ENCODE measurements at places on chromosomes 3 and 15.

GRCh38 chr15:52233405-52233804, 42.2 kb upstream of the GNB5 start:
- no peak for DNase-seq

GRCh38 chr3:14403619-14404155, 1.3 kb downstream of the SLC6A6 start:
- DNase-seq, result no peak

DNA sequence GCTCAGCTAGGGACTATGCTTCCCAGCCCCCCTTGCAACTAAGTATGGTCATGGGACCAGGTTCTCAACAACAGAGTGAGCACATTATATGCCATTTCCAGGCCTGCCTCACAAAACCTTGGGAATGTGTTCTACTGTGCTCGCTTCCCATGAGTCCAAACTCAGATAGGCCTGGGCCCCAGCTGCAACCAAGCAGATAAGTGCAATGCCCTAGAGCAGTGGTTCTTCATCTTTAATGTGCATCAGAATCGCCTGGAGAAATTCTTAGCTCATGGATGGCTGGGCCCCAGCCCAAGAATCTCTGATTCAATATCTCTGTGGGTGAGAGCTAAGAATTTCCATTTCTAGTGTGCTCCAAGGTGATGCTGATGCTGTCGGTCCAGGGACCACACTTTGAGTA, 27.5 kb upstream of the TBC1D21 start:
- no peak for DNase-seq

DNA sequence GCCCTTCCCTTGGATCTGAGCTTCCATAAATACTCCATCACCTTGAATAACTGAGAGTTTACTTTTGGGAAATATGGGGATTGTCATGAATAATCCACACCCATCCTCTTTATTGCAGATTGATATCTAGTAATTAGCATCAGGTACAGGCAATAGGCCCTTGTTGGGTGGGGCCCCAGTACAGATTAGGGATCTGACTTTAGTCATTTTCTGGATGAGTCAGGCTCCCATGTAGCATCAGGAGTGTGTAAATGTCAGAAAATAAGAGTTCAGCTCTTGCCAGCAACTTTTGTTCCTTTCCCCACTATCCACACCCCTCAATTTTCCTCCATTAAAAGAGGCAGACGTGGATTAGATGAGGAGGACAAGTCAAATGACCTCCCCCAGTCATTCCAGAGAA, 17.7 kb upstream of the SNRK start:
- DNase-seq, result no peak

DNA sequence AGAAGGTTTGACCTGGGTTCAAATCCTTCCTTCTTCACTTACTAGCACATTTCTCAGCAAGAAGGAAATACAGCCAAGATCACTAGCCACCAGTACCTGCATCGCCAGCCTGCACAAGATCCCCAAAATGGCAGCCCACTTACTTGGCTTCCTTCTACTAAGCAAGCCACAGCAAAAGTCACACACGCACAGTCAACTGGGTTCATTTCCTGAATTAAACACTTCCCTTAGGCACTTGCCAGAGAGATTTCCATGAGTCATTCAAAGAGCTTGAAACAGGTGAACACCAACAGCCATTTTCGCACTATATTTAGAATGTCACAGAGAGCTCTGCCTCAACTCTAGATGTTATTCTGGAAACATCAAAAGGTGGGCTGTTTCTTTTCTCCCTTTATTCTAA, 42.6 kb downstream of the MGLL start:
- DNase-seq, result no peak

GRCh38 chr15:78061963-78062427, 15.5 kb downstream of the TBC1D2B start:
- DNase-seq, result no peak

- no peak for DNase-seq
Observed at GRCh38 chr15:57692709-57693108, 13.8 kb upstream of the POLR2M start.

DNA sequence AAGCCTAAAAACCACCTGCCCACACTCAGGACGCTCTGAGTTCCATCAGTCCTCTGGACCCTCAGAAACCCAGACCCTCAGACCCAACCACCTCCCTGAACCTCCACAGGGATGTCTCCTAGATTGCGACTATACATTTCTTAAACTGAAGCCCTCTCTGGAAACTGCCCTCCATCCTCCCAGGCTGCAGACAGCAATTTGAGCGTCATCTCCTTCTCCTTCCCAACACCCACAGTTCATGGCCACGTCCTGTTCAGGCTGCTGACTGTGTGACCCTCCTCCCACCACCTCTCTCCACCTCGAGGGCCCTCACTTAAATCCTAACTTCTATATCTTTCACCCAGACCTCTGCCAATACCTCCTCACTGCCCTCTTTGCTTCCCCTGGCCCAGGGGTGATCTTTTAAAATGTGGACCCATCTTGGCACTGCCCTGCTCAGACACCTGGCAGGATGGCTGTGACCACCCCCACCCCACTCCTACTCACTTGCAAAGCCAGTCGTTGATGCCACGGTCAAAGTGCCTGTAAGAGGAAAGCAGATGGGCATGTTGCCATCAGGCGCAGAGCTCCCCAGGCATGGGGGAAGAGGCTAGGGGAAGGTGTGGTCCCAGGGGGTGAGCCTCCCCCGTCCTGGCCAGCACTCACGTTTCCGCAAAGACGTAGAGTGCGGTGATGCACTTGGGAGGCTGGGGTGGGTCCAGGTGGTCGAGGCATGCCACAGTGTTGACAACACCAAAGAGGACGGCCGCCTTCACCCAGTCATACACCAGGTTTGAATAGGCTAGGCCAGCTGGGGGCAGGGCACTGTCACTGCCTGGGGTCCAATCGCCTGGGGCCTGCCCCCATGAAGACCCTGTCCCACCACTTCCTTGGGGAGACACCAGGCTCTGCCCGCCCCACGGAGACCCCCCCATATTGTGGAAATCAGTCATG, 6.0 kb downstream of the HHATL start:
- DNase-seq, result no peak
